Vagina (tissue), 2 donors: ENCODE measurements at places on chromosomes 6 and 20.

DNA sequence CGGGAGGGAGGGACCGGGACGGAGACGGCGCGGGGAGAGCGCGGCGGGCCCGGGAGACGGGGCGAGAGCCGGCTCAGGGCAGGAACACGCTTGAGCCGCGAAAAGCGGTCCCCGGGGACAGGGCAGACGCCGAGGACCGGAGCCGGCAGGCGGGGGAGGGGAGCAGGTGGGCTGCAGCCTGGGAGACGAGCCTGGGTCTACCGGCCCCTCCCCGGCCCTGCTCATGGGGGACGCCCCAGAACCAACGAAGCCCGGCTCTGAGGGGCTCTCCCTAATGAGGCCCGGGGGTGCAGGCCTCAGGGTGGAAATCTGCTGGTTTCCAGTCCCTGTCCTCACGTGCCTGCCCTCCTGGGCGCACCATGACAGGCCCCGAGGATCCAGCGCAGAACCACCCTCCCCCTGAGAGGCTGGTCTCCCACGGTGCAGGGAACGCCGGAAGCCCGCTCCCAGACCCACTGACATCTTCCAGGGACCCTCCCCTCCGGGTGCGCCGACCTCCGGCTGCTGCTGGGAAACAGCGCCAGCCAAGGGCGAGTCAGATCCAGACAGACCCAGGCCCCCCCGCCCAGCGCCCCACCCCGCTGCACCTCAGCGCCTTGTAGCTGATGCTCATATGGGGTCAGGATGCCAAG, 571 bp upstream of the EEF1A2 start:
- DNase-seq: no peak

DNA sequence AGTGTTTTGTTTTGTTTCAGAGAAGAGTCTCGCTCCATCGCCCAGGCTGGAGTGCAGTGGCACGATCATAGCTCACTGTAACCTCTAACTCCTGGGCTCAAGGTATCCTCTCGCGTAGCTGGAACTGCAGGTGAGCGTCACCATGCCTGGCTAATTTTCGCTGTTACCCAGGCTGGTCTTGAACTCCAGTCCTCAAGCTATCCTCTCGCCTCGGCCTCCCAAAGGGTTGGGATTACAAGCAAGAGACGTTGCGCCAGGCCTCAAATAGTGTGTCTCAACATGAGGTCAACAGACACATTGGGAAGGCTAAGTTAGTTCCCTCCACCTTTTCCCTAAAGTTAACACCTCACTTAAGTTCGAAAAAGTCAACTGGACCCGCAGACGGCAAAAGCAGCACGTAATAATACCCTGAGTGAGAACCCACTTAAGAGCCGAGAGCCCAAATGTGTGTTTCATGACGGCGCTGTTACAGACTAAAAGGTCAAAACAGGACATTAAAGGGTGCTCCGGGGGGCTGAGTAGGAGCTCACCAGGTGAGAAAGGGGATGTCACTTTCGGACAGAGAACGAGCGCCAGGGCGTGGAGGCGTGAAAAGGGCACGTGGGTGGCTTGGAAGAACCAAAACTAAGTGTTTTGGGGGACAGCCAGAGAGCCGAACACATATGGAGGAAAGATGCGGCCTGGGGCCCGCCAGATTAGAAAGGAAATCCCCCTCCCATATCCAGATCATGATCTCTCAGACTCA, 499 bp downstream of the TTI1 start:
- no peak for DNase-seq

GRCh38 chr6:162922563-162923166, 194.9 kb downstream of the PACRG start:
- no peak for DNase-seq

DNA sequence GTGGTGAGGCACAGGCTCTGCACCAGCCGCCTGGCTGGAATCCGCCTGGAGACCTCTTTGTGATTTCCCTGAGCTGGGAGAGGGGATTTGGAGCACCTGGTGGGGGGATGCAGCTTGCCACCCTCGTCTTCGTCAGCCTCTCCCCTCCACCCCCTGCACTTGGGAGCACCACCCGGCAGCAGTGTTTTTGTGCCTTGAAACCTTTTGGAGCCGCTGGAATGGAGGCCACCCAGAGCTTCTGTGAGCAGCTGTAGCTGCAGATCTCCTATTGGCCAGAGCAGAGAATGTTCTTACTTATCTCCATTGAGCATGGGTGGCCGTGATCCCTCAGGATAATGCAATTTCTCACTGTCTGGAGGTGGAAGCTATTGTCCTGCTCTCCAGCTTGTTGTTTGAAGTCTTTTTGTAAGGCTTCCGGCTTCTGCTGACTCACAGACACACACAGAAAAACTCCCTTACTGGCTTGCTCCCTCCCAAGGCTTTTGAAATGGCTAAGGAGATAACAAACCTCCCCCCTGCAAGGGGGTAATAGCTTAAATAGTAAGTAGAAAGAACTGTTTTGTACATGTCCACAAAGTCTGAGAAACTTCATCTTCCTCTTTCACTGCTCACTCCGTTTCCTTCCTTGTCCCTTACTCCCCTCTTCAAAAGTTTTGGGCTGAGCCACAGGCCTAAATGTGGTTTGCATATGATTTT, 271.2 kb downstream of the PRL start:
- no peak for DNase-seq

GRCh38 chr6:118736440-118736839, 85.0 kb upstream of the CEP85L start:
- no peak for DNase-seq
